Astrocyte (in vitro differentiated cells and primary cell): ENCODE measurements at places on chromosomes 2 and 18. TPM values are rescaled to one million over a fixed set of nuclear protein-coding genes. Genes with fewer than 3 reads are reported as not detected.

DNA sequence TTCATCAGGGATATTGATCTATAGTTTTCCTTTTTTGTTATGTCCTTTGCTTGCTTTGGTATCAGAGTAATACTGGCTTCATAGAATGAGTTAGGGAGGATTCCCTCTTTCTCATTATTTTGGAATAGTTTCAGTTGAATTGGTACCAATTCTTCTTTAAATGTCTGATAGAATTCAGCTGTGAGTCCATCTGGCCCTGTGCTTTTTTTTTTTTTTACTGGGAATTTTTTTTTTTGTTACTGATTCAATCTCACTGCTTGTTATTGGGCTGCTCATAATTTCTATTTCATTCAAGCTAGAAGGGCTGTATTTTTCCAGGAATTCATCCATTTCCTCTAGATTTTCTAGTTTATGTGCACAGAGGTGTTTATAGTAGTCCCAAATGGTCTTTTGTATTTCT lies 103.9 kb downstream of the RND3 start:
- no peak for DNase-seq

The TCF23 gene
- not detected in 2 replicates for total RNA-seq

- no peak for DNase-seq
Measured at GRCh38 chr2:115374981-115375380, 932.5 kb downstream of the DPP10 start.

The RAB17 gene
- 0.34 and 1.4 TPM in 2 replicates for total RNA-seq

- peak; percentile 51 for DNase-seq
Measured at GRCh38 chr2:70698847-70699246, 69.2 kb downstream of the ADD2 start.

DNA sequence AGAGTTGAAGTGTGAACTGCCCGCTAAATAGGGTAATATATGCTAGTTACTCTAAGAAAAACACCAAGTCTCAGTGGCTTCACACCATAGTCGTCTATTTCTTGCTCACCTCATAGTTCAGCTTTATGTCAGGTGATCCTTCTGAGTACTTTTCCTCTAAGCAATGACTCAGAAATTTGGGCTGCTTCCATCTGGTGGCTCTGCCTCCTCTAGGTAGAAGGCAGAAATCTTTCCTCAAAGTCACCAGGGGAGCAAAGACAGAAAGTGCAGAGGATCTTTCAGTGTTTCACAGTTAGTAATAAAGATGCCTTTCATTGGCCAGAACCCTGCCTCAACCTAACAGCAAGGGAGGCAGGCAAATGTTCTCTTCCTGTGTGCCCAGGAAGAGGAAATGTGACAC lies 17.3 kb downstream of the CDH20 start:
- DNase-seq, result no peak

GRCh38 chr2:234001380-234002160 lies 48.9 kb upstream of the SPP2 start:
- no peak for DNase-seq

The ITGB6 gene
- 2.8 and 7.6 TPM in 2 replicates for total RNA-seq

GRCh38 chr2:187783446-187783845 lies 229.2 kb upstream of the TFPI start:
- no peak for DNase-seq

DNA sequence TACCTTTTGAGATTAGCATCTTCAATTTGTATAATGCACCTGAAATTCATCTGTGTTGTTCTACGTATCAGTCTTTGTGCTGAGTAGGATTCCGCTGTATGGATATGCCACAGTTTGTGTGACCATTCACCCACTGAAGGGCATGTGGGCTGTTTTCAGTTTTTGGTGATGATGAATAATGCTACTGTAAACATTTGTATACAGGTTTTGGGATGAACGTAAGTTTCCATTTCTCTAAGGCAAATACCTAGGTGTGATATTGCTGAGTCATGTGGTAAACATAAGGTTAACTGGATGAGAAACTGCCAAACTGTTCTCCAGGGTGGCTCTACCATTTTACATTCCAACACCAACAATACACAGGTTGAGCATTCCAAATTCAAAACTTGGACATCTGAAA lies 35.1 kb downstream of the CABYR start:
- DNase-seq, result no peak
